ENCODE measurements at places on chromosomes 7 and 10. TPM values are rescaled to one million over a fixed set of nuclear protein-coding genes. Genes with fewer than 3 reads are reported as not detected.

The ADRA2A gene
- 7.1 TPM for total RNA-seq

The OIT3 gene
- total RNA-seq: 17.3 TPM

The C10orf53 gene
- not detected for total RNA-seq

The C10orf143 gene
- total RNA-seq: 5.2 TPM

The PDZD7 gene
- 1.6 TPM for total RNA-seq

The RAB19 gene
- 1.0 TPM for total RNA-seq

The SYT15 gene
- total RNA-seq: 2.0 TPM

The SFRP4 gene
- total RNA-seq: 9.9 TPM

The TACC2 gene
- 6.5 TPM for total RNA-seq

The HECW1 gene
- not detected for total RNA-seq

The INHBA gene
- total RNA-seq: 0.36 TPM
